ENCODE measurements at places on chromosomes 12 and 14. TPM values are rescaled to one million over a fixed set of nuclear protein-coding genes. Genes with fewer than 3 reads are reported as not detected.
A peak's percentile ranks its signal among the peaks of the same experiment; 100 is the strongest.

The YARS2 gene
- 44.5 TPM for total RNA-seq

DNA sequence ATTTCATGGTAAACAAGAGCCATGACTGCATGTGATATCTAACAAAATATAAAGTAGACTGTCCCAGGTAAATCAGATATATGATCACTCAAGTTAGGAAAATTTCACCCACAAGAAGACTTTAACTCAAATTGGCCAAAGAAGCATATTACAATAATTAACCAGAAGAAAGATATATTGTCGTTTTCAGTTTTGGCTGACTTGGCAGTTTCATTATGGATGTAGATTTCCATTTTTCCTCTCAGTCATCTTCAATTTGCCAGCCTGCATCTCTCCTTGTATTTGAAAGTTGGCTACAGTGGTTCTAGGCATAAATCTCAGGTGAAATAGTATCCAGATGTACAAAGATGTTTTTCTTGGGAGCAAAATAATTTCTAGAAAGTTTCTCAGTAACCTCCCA is 761.6 kb downstream of the LRFN5 start:
- DNase-seq: no peak

- DNase-seq: peak; percentile 82
Observed at GRCh38 chr14:93892923-93893558, 34.1 kb upstream of the FAM181A start.

GRCh38 chr12:120833849-120834248 is 70.3 kb downstream of the SPPL3 start:
- DNase-seq: no peak

The TCL1B gene
- 3.6 TPM for total RNA-seq

- peak; percentile 17 for DNase-seq
Observed at GRCh38 chr12:52647601-52648000, 4.4 kb downstream of the KRT2 start.

The CCDC177 gene
- 6.2 TPM for total RNA-seq

DNA sequence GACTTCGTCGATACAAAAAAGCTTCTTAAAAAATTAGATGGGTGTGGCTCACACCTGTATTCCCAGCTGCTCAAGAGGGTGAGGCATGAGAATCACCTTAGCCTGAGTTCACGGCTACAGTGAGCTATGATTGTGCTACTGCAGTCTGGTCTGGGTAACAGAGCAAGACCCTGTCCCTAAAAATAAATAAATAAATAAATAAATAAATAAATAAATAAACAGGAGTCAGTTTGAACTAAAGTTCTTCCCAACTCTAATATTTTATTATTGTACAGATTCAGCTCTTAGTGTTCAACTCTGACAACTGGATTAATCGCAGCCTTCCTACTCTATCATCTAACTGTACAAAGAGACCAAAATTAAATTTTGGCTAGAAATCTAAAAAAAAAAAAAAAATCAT is 12.7 kb upstream of the CLIP1 start:
- DNase-seq: no peak
